ENCODE measurements at places on chromosomes 1 and 21. TPM values are rescaled to one million over a fixed set of nuclear protein-coding genes. Genes with fewer than 3 reads are reported as not detected.

DNA sequence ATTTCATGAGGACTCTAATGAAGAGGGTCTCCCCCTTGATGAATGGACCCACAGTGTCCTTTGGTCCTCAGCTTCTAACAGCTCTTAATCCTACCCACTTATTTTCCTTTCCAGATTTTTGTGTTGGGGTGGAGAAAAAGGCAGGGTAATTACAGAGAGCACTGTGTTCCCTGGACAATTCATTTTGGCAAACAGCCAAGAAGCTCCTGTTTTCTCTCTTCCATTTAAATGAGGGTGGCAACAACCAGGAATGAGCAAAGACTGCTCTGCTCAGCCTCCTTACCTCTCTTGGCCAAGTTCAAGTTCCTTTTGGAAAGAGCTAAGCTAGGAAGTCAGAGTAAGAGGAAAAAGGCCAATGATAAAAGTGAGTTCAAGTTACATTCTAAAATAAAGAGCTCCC, 11.9 kb downstream of the XKR8 start:
- no peak for DNase-seq

DNA sequence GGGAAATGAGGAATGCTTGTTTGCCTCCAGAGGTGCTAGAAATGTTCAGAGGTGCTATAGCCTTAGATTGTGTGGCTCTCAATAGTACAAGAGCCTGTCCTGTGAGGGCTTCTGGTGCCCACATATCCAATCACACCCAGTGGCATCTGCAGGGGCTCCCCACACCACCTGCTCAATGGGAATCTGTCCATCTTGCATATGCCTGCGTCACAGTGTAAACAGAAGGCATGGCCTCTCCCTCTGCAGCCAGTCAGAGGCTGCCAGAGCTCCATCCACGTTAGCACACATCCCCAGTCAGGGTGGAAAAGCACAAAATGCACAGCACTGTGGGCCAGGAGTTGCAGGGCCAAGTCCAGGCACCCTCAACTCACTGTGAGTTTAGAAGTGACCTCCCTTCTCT, 113.6 kb upstream of the GRIK3 start:
- no peak for DNase-seq

DNA sequence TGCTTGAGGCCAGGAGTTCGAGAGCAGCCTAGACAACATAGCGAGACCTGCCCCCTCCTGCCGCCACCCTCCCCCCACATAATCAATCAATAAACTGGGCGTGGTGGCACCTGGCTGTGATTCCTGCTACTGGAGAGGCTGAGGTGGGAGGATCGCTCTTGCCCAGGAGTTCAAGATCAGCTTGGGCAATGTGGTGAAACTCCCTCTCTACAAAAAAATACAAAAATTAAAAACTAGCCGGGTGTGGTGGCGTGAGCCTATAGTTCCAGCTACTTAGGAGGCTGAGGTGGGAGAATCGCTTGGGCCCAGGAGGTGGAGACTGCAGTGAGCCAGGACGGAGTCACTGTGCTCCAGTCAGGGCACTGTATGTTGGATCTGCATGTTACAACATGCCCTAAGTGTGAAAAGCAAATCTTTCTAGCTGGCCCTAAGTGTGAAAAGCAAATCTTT, 7.0 kb upstream of the MDM4 start:
- DNase-seq = no peak

DNA sequence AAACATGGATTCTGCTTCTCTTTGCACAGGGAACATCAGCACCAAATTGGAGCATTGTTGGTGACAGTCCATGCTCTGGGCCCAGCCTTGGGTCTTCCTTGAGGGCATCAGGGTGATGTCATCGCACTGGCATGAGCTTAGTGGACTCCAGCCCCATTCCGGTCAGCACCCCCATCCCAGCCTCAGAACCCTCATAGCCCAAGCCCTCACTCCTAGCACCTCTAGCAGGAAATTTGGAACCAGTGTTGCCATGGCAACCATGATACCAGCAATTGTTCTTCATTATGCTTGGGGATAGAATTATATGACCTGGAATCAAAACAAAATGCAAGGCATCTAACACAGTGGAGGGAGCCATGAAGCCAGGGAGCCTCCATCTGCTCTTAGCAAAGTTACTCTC, 83.1 kb downstream of the VWA5B1 start:
- no peak for DNase-seq

- no peak for DNase-seq
Observed at GRCh38 chr1:193581341-193581740, 394.9 kb upstream of the B3GALT2 start.

GRCh38 chr1:228383773-228384172, 22.9 kb downstream of the TRIM11 start:
- DNase-seq = no peak

DNA sequence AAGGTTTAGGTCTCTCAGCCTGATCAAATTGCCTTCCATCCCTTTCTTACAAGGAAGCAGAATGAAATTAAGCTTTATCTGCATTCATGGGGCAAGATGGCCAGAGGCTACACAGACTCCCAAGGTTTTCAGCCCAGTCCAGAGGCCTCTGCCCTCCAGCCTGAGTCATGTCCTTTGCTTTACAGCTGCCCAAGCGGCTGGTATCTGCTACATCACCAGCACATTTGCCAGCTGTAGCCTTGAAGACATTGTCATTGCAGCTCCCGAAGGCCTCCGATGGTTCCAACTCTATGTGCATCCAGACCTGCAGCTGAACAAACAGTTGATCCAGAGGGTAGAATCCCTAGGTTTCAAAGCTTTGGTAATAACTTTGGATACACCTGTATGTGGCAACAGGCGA, 16.0 kb downstream of the HAO2 start:
- no peak for DNase-seq

DNA sequence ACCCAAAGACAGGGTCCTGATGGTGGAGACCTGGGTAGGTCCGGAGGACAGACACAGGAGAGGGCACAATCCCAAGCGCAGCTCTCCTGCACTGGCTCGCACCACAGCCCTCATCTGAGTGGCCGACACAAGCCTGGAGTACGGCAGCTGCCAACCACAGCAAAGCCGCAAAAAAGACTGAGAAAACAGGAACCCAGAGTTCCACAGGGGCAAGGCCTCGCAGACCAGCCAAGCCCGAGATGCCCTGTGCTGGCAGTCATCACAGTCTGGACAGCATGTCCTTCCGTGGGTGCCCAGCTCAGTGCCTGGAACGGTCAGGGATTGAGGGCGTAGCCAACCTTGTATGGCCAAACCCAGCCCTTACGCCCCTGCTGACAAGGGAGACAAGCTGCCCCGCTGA, 11.4 kb downstream of the ZBTB48 start:
- no peak for DNase-seq

- DNase-seq = no peak
Observed at GRCh38 chr1:22030473-22030872, 22.0 kb upstream of the CDC42 start.

DNA sequence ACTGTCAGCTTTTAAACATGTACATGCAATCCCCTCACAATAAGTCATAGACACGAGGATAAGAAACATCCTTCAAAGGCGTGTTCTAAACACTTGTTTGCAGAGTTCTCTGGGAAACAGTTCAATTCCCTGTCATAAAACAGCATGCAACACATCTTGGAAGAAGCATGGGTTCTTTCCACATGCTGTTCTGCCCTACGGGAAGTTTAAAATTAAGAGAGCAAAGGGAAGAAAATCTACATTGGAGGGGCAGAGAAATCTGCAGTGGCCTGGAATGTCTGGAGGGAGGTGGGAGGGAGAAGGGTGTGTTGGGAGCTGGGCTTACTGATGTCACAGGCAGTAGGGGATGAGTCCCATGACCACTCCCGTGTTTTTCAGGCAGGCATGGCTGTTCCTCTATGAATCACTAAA, 98.3 kb upstream of the SLC2A1 start:
- no peak for DNase-seq

- DNase-seq = no peak
Observed at GRCh38 chr1:229368347-229368746, 25.5 kb upstream of the CCSAP start.

DNA sequence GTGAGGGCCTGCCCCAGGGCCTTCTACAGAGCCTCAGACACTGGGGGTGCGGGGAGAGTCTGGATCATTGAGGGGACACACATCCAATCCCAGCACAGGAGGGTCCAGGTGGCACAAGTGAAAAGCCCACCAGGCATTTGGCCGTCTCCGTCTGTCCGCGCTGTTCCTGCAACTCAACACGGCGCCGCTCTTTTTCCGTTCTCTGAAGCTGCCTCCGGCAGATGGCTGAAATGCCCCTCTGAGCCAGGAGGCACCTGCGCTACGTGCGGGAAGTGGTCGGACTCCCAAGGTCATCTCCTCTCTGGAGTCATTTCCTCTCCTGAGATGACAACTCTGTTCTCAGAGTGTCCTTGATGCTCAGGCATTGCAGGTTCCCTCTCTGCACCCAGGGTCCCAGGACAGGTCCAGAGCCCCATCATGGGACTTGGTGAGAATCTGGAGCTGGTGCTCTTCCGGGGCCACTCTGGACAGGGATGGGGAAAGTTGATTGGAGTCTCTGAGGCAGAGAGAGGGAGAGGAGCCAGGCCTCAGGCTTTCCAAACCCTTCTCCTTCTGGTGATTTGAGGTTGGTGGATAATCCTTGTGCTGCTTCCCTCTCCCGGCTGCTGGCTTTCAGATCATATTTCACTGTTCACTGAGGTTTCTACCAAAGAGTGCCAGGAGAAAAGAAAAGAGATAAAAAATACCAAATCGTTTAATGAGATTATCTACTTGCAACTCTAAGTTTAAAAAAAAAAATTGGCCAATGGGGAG, 14.0 kb upstream of the MIXL1 start:
- DNase-seq = no peak

- DNase-seq = no peak
Observed at GRCh38 chr1:70963374-70963773, 84.2 kb downstream of the PTGER3 start.

DNA sequence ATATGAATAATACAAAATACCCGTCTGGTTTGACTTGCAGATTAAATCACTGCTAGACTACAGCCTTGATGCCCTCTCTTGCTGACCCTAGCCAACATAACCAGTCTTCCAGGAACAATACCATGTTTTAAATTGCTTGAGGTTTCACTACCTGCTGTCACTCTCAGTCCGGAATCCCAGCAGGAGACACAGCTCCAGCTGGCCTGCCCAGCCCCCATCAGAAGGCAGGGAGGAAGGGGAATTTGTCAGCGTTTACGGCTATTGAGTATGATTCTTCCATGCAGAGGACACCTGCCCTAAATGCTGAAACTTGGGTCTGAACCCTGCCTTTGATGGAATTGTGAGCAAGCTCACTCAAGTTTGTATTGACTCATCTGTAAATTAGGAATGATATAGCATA, 33.0 kb downstream of the ZNF496 start:
- DNase-seq = no peak

DNA sequence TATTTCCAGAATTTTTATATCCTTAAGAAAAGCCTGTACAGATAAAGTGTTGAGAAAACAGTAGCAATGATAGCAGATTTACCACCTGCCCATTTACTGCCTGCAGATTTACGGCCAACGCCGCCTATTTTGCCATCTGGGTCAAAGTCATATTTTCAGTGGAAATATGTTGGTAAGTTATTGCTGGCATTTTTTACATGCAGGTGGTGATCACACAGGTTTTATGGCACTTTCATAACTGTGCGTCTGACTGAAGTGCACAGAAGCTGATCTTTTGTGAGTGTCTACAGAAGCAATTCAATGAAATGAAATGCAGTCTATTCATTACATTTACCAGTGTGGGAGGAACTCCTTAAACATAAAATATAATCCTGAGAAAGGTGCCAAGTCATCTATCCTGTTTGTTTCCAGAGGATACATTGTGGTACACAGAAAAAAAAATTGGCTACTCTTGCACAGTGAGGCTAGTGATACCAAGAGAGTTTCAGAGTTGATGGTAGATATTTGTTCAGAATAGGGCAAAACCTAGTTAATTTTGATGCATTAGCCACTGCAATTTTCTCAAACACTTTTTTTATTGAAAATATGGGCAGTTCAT, 458.5 kb downstream of the NEGR1 start:
- no peak for DNase-seq

DNA sequence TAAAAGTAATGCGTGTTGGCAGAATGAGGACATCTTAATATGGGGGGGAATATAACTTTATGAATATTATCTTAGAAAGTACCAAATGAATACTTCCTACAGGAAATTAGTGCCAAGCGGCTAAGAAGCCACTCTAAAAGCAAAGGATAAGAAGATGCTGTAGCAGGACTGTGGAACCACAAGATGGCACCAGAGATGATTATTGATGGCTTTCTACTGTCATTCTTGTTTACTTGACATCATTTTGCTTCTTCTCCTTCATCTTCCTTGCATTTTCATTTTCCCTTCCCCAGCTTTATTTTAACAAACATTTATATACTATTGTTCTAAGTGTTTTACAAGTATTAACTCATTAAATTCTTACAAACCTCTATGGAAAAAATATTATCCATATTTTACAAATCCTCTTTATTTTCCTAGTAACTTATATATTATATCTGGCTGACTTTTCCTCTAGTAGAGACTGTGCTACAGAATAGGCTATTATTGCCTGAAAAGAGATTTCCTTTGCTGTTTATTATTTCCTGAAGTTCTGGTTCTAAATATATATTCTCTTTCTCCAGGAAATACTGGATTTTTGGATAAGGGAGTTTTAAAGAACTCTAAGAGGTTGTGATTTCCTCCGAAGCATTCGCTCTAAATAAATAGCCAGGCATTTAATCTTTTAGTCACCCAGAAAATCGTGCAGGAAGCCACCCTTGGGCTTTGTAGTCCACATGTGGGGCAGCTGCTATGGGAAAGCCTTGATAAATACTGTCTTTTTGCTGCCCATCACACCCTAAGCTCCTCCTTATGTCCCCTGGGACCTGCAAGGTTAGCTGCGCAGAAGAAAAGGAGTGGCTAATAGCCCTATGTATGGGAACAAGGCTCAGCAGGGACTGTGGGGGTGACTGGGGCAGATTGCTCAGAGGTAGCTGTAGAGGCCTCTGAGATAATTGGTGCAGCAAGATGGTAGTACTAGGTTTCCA, 69.8 kb downstream of the TPR start:
- DNase-seq = no peak

- DNase-seq = no peak
Observed at GRCh38 chr1:46187106-46187869, 10.9 kb downstream of the POMGNT1 start.

- DNase-seq = no peak
Observed at GRCh38 chr1:184740344-184740743, 14.3 kb downstream of the EDEM3 start.

DNA sequence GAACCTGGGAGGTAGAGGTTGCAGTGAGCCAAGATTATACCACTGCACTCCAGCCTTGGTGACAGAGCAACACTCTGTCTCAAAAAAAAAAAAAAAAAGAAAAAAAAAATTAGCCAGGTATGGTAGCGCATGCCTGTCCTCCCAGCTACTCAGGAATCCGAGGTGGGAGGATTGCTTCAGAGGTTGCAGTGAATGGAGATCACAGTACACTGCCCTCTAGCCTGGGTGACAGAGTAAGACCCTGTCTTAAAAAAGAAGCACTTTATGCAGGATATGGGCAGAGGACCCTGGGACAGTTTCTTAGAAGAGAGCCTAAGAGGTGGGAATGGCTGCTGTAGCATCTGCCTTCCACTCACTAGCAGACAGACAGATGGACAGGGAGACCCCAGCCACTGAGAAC, 23.0 kb downstream of the IQGAP3 start:
- no peak for DNase-seq

GRCh38 chr1:22043198-22043769, 9.2 kb upstream of the CDC42 start:
- no peak for DNase-seq

The RAB42 gene
- total RNA-seq = 0.21 TPM

The GREM2 gene
- total RNA-seq = 0.43 TPM

The ATP6V1G3 gene
- total RNA-seq = 0.56 TPM

The SMAP2 gene
- total RNA-seq = 229 TPM

The S100A5 gene
- 2.0 TPM for total RNA-seq

The LCE1A gene
- not detected for total RNA-seq

The MSH4 gene
- total RNA-seq = 0.37 TPM

The TTLL7 gene
- 2.3 TPM for total RNA-seq
